ENCODE measurements at places on chromosomes 3 and 15. TPM values are rescaled to one million over a fixed set of nuclear protein-coding genes. Genes with fewer than 3 reads are reported as not detected.

GRCh38 chr3:146375219-146375618, 94.1 kb downstream of the PLSCR2 start:
- DNase-seq = no peak

DNA sequence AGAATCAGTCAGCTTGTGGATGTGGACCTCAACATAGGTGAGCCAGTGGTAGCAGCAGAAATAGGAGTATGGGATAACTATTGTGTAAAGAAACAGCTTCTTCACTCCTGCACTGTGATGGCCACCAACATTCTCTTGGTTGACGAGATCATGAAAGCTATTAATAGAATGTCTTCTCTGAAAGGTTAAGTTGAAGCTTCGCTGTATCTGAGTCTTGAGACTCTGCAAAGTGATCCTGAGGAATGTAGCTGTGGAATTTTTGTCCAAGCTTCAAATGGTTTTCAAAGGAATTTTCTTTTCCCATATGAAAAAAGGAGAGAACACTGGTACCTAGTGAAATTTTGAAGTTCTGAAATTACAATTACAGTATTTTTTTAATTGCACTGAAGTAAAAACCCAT, 146.3 kb downstream of the GMNC start:
- no peak for DNase-seq

DNA sequence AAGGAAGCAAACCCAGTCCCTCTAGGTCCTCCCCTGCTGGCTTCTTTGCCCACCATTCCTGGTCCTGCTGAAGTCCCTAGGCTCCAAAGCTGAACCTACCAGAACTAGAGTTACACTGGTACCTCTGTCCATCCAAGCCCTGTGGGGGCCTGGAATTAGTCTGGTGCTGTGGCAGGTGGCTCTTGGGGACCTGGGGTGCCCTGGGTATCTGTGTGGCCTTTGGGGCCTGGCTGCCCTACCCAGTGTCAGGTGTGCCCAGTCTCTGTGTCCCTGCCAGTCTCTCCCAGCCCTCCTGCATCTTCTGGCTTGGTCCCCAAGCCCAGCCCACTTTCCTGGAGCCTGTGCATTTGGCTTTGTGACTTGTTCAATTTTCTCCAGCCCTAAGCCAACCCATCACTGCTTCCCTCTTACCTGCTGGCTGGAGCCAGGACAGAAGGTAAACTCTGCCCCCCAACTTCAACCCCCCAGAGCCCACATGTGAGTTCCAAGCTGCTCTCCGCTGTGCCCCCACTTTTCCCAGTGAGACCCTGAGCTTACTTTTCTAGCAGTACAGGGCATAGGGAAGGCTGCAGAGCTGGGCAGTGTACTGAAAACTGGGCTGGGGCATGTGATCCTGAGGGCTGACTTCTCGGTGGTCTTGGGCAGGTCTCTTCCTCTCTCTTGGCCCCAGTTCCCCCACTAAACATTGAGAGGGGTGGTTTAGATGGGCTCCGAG, 28.3 kb upstream of the HHATL start:
- DNase-seq = peak; percentile 51

- no peak for DNase-seq
Observed at GRCh38 chr3:111737047-111737705, 121.9 kb upstream of the PHLDB2 start.

DNA sequence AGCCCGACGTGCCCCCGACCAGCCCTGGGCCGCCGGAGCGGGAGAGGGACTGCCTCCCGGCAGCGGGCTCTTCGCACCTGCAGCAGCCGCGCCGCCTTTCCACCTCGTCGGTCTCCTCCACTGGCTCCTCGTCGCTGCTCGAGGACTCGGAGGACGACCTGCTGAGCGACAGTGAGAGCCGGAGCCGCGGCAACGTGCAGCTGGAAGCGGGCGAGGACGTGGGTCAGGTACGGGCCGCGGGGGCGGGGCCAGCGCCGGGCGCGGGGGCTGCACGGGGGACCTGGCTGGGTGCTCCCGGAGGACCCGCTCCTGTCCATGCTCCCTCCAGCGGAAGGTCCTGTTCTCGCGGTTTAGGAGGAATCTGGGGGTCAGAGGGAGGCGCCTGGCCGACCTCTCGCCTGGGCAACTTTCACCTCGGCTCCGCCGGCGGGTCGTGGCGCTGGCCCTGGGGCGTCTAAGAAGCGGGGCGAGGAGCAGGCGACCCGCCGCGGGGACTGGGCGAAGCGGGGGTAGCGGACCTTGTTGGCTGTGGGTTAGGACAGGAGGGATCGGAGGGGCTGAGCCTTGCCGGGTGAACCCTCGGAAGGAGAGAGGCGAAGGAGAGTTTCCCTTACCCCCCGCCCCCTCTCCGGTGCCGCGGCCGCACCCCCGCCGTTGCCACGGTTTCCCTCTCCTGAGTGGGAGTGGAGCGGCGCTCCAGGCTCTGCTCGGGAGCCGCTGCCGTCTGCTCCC, 682 bp downstream of the ITPKA start:
- no peak for DNase-seq

DNA sequence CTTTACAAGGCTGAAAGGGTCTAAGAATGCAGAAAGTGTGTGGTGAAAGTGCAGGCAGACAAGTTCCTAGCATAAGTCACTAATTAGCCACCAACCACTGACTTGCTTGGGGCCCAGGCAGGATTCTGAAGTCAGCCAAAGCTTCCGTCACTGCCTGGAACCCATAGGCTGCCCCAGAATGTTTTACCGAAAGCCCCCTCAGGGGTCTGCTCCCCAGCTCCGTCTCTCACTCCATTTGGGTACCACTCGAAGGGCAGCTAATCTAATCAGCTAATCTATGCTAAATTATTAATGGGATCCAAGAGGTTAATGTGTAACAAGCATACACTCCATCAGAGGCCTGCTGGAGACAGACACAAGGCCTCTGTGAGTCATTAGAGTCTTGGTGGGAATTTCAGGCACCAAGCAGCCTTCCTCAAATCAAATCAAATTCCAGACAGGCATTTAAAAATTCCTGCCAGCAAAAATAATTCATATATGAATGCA, 13.2 kb downstream of the ADAMTS9 start:
- DNase-seq = no peak

GRCh38 chr15:71080705-71081104, 34.6 kb upstream of the THSD4 start:
- no peak for DNase-seq

ZNF710 gene
- total RNA-seq = 5.3 TPM

SKOR1 gene
- 1.6 TPM for total RNA-seq

LRTM1 gene
- not detected for total RNA-seq

Data from sigmoid colon (tissue), 7 donors.